Stimulated activated CD4-positive, alpha-beta T cell treated with anti-CD3 and anti-CD28 coated beads, Interleukin-12 subunit alpha, Interleukin-12 subunit beta, amount 100 ng/mL, for 4 hours (primary cell): ENCODE measurements at places on chromosomes 5 and 9.

DNA sequence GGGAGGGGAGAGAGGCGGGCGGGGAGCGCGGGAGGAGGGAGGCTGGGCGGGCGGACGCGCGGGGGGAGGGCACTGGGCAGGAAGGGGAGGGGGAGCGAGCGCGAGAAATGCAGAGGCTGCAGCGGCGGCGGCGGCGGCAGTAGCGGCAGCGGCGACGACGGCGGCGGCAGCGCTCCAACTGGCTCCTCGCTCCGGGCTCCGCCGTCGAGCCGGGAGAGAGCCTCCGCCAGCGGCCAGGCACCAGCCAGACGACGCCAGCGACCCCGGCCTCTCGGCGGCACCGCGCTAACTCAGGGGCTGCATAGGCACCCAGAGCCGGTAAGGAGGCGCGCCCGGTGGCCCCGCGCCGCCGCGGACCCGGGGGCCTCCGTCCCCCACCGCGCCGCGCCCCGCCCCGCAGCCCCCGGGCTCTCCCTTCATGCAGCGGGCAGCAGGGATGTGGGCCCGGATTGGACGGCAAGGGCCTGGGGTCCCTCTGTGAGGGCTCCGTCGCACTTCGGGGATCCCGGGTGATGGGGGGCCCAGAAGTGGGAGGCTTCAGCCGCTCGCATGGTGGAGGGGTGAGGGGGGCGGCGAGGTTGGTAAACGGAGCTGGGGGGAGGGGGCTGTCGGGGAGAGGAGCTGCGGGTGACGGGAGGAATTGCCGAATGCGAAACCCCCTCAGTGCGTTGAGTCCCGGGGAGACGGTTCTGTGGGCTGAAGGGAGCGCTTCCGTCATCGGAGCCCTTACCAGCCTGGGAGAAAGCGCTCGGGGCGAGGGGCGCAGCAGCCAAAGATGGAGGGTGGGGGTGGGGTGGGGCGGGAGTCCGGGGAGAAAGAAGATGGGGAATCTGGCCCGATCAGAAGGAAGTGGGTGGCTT, at the start of gene BASP1:
BASP1 (plus strand) TSS at position 139 of the 860 bp plus-strand sequence. CDS start 57,586 bp downstream, outside the sequence.
- DNase-seq = peak; percentile 33

GRCh38 chr5:135203593-135204036, 169.6 kb upstream of the PITX1 start:
- no peak for DNase-seq

DNA sequence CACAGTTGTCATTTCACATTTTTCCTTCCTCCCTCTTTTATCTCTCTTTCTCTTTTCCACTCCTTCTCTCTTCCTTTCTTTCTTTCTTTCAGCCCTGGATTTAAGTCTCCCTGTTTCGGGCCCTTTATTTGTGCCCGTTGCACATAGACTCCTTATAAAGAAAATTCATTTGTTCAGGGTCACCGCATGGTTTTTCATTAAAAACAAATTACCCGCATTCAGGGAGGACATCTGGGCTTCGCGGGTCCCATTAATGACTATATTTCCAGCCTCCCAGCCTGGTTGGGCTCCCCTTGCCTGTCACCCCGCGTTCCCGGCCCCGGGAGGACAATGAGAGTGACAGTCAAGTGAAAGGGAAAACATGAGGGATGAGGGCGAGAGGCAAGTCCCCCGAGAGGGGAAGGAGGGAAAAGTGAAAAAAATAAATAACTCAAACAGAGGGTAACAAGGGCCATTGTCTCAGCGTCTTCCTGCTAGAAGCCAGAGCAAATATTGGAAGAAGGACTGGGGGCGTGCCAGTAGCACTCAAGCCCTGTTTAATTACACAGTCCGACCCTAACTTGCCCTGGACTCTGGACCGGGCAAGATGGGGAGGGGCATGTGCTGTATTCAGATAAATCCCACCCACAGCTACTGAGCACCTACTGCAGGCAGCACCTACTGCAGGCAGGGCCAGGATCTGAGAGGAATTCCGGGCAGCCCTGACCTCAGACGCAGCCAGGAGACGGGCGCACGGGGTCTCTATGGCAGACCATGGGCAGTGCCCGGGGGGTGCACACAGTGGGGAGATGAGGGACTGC, 166.2 kb downstream of the PAX5 start:
- no peak for DNase-seq

- no peak for DNase-seq
Observed at GRCh38 chr5:169860585-169860984, 119.7 kb downstream of the INSYN2B start.

GRCh38 chr9:91179237-91180138, 182.2 kb downstream of the AUH start:
- DNase-seq = no peak

DNA sequence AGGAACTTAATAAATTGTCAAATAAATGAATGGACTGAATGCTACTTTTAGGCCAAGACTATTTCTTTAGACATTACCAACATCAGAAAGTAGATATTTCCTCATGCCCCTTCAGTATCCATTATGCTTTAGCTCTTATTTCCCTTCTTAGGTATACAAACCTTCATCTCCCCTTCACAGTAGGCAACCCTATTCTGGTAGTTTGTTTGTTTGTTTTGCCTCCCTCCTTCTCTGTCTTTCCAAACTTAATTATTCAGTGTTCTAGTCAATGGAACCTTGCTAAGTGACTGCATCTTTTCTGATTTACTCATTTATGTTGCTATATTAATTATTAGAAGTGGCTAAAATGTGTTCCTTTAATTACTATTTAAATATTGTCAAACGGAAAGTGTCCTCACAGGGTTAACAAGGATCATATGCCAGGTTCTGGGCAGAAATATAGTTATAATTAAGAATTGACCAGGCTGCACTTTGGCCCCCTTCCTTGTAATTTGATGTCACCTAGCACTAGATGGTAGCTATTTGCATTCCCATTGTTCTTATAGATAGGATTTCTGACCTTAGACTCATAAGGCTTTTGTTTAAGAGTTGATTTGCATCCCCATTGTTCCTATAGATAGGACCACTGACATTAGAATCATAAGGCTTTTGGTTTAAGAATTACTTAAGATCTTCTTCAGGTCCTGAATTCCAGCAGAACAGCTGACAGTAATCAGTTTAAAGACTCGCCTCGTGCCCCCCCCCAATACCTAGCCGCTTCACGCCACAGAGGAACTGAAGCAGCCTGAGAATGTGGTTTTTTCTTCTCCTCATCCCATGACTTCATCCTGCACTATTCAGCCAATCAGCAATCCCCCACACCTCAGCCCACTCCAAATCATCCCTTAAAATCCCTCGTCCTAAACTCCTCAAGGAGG, 84.4 kb upstream of the NUDT12 start:
- DNase-seq = no peak

GRCh38 chr9:107667231-107668070, 177.9 kb upstream of the KLF4 start:
- DNase-seq = no peak

DNA sequence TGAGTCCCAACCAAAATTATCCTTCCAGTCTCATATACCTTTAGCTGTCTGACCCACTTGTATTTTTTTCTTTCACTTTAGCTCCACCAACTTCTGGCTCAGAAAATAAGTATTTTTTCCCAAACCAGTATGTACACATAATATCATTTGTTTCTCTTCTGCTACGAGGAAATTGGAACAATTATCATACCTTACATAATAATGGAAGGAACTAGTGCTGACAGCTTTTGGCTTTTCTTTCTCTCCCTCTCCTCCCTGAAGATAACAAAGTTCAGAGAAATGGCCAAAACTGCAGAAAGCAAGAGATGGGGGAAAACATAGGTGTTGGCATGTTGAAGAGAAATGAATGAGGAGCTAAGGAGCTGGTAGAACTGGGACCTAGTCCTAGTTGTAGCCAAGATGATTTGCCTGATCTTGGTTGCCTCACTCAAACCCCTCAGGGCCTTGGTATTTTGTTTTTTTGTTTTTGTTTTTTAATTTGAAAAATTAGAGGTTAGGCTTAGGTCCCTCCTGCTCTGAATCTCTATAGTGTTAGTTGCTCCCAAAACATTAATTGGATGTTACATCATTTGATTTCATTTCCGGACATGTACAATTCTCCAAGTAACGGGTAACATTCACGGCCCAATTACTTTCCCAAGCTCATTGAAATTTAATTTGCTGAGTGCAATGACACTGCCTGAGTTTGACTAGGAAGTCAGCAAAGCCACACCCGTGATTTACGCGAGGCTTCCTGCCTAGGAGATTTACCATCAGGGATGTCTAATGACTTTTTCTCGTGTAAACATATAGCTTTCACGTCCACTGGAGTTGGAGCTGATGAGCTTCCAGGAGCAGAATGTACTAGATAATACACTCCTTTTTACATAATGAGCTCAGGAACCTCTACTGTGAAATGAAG, 291.6 kb downstream of the TLE1 start:
- no peak for DNase-seq

- DNase-seq = no peak
Observed at GRCh38 chr9:84703793-84704192, 34.3 kb downstream of the NTRK2 start.

GRCh38 chr5:100791391-100791790, 111.7 kb downstream of the ST8SIA4 start:
- DNase-seq = no peak

GRCh38 chr9:92265154-92265553, 28.3 kb downstream of the IARS1 start:
- DNase-seq = no peak

DNA sequence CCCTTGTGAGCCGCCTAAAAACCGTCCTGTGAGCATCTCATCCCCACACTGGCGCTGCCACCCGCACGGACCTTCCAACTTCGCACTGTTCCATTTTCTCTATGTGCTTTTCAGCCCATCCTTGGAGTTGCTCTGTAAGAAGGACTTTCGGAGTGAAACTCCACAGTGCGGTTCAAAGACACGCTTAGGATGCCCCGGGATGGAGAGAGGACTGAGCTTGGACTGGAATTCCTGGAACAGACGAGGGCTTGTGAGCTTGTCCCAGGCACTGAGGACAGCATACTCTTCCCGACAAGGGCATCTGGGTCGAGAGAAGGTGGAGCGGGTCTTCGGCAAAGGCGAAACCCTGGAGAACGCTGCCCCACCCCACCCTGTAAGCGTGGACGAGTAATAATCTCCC, 187.8 kb downstream of the MEF2C start:
- DNase-seq = no peak

GRCh38 chr9:135821733-135822373, 85.5 kb downstream of the CAMSAP1 start:
- no peak for DNase-seq

DNA sequence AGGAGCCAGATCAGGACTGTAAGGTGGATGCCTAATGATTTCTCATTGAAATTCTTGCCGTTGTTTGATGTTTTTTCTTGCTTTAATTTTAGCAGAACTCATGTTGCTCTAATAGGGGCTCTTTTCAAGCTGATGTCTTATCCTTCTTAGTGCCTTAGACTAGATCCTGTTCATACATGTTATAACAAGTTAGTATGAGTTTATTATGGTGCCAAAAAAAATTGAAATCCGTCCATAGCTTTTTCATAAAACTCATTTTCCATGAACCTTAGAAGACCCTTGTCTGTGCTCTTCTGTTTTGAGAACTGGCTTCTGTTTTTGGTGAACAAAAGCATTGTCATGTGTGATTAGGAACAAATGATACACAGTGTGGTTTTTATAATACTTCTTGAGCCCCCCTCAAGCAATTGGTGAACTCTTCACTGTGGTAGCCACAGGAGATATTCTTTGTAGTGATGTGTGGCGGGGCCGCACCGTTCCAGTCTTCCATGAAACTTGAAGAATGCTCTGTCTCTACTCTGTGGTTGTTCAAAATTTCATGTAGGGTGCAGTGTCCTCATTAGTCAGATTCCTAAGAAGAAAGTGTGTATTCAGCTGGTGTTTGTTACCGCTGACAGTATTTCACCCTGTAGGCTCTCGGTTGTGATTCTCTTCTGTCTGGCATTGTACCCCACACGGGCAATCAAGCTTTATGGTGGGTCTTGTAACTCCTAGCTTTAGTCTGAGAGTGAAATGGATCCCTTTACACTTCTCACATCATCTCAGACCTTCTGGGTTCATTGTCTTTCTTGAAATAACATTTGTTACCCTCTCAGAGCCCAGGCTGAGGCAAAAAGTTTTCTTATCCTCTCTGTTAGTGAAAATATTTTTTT, 10.7 kb downstream of the OTULIN start:
- no peak for DNase-seq

- DNase-seq = no peak
Observed at GRCh38 chr5:95530416-95530815, 24.4 kb downstream of the SKIC3 start.

DNA sequence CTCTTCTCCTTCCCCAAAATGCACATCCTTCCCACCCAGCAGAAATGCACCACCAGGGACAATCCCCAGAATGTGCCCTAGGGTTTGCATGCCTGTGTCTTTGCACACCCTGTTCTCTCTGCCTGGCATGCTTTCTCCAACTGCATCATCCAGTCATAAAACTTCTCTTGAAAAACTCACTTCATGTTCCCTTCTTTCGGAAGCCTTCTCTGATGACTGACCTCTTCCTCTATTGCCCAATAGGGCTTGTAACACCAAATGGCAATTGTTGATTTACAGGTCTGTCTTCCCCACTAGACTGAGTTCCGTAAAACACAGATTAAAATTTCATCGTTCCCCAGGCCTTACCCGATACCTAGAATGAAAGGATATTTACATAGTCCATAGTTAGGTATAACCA, 83.1 kb upstream of the SPOCK1 start:
- no peak for DNase-seq

- peak; percentile 58 for DNase-seq
Observed at GRCh38 chr5:1536322-1536845, 12.6 kb upstream of the LPCAT1 start.

- DNase-seq = no peak
Observed at GRCh38 chr5:175336781-175337180, 107.2 kb downstream of the DRD1 start.

GRCh38 chr5:43401827-43402226, 10.4 kb downstream of the CCL28 start:
- DNase-seq = no peak

- no peak for DNase-seq
Observed at GRCh38 chr5:56450766-56451165, 217.6 kb upstream of the ANKRD55 start.

DNA sequence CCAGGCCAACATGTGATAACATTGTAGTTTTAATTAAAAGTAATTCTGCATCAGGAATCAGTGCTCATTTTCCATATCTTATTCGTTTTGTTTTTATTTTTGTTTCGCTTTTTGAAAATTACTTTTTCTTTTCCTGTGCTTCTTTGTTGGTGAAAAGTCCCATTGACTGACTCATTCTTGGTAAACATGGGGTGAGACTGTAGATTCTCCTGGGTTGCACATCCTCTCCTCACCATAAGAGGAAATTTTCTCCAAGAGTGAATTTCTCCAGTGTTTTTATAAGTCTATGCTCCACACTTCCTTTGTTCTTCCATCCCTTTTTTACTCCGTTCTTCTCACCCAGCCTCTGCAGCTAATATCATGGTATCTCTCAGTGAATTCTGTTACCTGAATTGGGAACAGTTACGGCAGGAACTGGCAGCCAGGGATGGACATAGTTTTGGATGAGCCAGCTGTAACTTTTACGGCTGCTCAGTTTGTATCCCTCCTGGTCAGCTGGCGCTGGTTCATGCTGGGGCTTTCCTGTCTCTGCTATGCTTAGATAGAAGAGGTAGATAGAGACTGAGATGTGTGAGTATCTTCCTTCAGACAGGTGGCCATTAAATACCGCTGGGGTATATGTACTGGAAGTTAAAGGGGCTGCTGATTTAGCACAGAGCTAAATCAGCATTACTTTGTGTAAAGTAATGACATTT, 80.0 kb downstream of the MAN2A1 start:
- no peak for DNase-seq

- DNase-seq = no peak
Observed at GRCh38 chr9:37944266-37944650, 40.3 kb upstream of the SLC25A51 start.

GRCh38 chr9:76115982-76116646, 225.6 kb downstream of the PCSK5 start:
- DNase-seq = no peak

GRCh38 chr5:93800988-93801811, 59.8 kb upstream of the POU5F2 start:
- DNase-seq = no peak

GRCh38 chr5:66529704-66530103, 66.5 kb upstream of the MAST4 start:
- no peak for DNase-seq
